Activated B cell treated with CpG ODN at 0.5 μM for 24 hours (primary cell): ENCODE measurements at places on chromosomes 16 and 17. TPM values are rescaled to one million over a fixed set of nuclear protein-coding genes. Genes with fewer than 3 reads are reported as not detected.

Gene C16orf89
- not detected in 2 replicates for total RNA-seq

Gene PDP2
- 13.0 and 13.2 TPM in 2 replicates for total RNA-seq

DNA sequence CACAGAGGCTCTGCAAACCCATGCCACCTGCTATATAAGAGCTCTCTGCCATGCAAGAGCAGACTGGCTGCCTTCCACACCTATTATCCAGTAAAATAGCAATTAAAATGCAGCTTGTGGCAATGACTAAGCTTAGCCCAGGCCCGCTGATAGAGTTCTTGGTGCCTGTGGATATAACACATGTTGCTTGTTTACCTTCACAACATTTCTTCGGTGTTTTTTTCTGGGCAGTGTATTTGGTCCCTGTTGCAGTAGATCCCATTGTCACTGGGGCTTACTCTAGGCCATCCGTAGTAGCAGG is 63.5 kb downstream of the SPECC1 start:
- H3K36me3 ChIP-seq = no peaks in the 10 kb centered on the region
- H3K27me3 ChIP-seq = peaks cover 15% of the 10 kb centered on the region
- H3K27ac ChIP-seq = no peak overlapping the region
- no peak for DNase-seq

DNA sequence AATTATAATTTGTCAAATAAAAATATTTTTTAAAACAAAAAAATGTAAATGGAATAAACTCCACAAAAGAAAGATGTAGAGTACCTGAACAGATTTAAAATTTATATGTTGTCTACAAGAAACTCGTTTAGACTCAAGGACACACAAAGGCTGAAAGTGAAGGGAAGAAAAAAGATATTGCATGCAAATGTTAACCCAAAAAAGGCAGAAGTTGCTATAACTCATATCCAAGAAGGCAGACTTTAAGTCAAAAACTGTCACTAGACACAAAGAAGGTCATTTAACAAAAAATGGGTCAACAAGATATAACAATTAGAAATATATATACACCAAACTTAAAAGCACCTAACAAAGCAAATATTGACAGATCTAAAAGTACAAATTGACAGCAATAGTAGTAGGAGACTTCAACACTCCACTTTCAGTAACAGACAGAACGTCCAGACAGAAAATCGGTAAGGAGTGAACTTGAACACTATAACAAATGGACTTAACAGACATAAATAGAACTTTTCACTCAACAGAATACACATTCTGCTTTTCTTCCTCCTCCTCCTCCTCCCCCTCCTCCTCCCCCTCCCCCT is 40.8 kb upstream of the MYLK3 start:
- peak overlapping the region; percentile 86 for H3K27ac ChIP-seq
- DNase-seq = no peak
- peaks cover 6% of the 10 kb centered on the region for H3K36me3 ChIP-seq
- H3K4me3 ChIP-seq = peak overlapping the region; percentile 84
- H3K27me3 ChIP-seq = no peaks in the 10 kb centered on the region

DNA sequence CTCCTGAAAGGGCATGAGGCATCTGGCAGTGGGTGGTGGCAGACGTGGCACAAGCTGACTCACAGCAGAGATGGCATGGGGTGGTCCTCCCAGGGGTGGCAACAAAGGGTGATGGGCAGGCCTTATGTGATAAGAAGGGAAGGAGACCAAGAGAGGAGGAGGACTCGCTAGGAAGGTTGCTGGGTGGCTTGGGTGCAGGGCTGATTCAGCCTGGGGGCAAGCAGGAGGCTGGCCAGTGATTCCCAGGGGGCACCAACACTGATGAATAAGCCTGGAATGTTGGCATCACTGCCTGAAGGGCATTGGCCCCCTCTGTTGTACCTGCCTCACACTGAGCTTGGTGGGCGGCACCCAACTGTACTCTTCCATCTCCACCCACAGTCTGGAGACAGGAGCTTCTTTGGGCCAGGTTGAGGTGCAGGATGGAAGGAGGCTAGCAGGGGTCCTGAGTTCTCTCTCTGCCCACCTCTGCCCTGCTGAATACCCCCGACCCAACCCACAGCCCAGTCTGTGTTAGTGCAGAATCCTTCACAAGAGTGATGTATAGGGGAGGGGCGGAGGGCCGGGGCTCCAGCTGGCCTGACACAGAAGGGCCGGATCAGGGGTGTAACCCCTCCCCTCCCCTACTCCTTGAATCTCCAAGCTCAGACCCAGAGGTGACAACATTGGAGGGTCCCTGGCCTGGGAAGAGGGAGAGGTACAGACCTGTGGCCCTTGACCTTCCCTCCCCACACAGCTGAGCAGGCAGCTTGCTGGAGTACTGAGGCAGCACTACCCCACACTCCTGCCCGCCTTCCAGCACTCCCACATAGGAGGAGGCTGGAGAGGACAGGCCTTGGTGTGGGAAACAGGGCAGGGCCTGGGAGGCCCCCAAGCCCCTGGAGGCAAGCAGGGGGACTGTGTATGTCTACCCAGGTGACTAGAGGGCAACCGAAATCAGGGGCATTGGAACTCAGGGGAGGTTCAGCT is 2.6 kb downstream of the STAC2 start:
- no peak for DNase-seq
- no peak overlapping the region for H3K4me3 ChIP-seq
- H3K27ac ChIP-seq = peak overlapping the region; percentile 30
- H3K36me3 ChIP-seq = no peaks in the 10 kb centered on the region
- peaks cover 26% of the 10 kb centered on the region for H3K27me3 ChIP-seq

DNA sequence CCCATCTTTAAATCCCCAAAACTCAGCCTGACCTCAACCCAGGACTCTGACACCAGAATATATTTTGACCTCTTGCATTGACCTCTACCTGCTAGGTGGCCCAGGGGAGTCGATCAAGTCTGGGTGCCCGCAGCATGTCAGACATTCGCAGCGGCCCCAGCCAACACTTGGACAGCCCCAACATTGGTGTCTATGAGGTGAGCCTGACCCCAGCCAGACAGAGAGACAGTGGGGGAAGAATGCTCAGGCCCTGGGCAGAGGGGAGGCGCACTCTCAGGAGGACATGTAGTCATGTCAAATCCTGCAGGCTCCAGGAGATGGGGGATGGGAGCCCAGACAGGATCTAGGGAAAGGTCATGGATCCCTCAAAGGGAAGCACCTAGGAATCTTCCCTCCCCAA is 5.4 kb downstream of the GUCY2D start:
- DNase-seq = no peak
- H3K27me3 ChIP-seq = peaks cover 20% of the 10 kb centered on the region
- no peak overlapping the region for H3K27ac ChIP-seq
- H3K4me3 ChIP-seq = no peak overlapping the region
